ENCODE measurements at places on chromosomes 1 and 21. TPM values are rescaled to one million over a fixed set of nuclear protein-coding genes. Genes with fewer than 3 reads are reported as not detected.

Gene AMIGO1
- 0.64 TPM for total RNA-seq

Gene CELA2A
- 0.72 TPM for total RNA-seq

Gene RPTN
- not detected for total RNA-seq

Gene ANKRD45
- total RNA-seq = not detected

Gene UBL4B
- total RNA-seq = not detected

Gene TMEM269
- 0.13 TPM for total RNA-seq

Gene FOXO6
- 2.5 TPM for total RNA-seq

Gene ARTN
- total RNA-seq = 0.49 TPM

DNA sequence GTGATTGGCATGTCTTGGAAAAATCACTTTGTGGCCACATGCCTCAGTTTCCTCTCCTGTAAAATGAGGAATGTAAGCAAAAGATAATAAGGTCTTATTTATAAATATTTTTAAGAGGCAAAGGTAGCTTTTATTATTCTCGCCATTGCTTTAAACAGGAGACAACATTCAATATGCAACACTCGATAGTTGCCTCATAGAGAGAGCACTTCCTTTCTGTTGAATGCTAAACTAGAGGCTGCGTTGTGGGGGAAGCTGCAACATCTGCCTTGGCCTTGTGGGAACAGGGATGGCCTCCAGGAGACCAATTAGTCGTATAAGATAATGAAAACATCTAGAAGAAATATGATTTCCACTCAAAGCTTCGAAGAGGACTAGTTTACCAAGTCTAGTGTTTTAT is 3.5 kb downstream of the OSCP1 start:
- peaks cover 3% of the 10 kb centered on the region for H3K4me1 ChIP-seq
- no peak overlapping the region for H3K4me3 ChIP-seq
- H3K36me3 ChIP-seq = no peaks in the 10 kb centered on the region
- H3K27ac ChIP-seq = no peak overlapping the region

DNA sequence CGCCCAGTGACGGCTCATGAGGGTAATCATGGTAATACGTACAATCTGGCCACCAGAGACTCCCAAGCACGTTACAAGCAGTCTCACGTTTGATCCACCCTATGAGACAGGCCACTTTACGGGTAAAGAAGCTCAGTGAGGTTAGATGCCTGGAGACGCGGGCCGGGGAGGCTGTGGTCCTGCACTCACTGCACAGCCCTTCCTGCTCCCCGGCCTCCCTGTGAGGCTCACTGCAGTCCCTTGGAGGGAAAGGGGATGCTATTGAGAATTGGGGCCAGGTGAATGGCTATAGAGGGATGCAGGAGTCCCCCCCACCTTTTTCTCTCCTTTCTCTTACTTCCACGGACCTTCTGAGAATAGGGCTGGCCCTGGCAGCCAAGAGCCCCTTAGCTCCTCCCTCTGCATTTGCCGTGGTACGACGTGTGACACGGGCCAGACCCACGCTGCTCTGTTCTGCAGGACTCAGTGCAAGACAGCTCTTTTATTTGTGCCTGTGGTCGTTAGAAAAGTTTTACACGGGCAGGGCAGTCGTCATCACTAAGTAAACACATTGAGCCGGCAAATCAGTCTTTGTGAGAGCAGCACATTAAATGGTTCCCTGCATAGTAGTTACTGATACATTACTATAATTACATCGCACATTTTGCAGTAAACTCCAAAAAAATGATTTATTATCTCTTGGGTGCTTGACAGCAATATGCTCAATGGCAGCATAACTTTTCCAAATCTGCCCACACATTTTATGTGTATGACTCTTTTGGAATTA is 18.8 kb downstream of the KIF26B start:
- no peaks in the 10 kb centered on the region for H3K27me3 ChIP-seq
- H3K4me3 ChIP-seq = no peak overlapping the region
- H3K27ac ChIP-seq = no peak overlapping the region
- peaks cover 6% of the 10 kb centered on the region for H3K4me1 ChIP-seq
- no peaks in the 10 kb centered on the region for H3K36me3 ChIP-seq

- H3K27ac ChIP-seq = no peak overlapping the region
- H3K4me3 ChIP-seq = no peak overlapping the region
- H3K36me3 ChIP-seq = no peaks in the 10 kb centered on the region
- DNase-seq = no peak
Measured at GRCh38 chr1:193794239-193794638, 607.8 kb upstream of the B3GALT2 start.

- H3K27me3 ChIP-seq = no peaks in the 10 kb centered on the region
- H3K4me1 ChIP-seq = peaks cover 14% of the 10 kb centered on the region
- peaks cover 3% of the 10 kb centered on the region for H3K36me3 ChIP-seq
- H3K4me3 ChIP-seq = no peak overlapping the region
- DNase-seq = no peak
- H3K27ac ChIP-seq = no peak overlapping the region
Measured at GRCh38 chr1:112540226-112540794, 31.5 kb downstream of the WNT2B start.

DNA sequence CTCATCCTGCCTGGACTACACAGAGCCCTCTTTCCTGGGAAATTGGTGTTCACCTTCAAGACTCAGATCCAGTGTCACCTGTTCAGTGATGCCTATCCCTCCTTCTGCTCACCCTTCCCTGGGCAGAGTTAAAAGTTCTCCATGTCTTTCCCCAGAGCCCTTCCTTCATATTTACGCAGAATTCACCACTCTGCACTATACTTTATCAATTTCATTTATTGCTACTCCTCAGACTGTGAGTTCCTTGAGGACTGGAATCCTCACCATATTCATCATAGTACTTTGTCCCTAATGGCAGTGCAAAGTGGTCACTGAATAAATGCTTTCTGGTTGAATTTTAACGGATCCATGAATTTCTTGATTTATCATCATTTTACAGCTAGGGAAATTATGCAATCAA is 300.0 kb downstream of the CHRM3 start:
- H3K27ac ChIP-seq = no peak overlapping the region
- no peak for DNase-seq
- no peak overlapping the region for H3K4me3 ChIP-seq
- H3K36me3 ChIP-seq = no peaks in the 10 kb centered on the region

DNA sequence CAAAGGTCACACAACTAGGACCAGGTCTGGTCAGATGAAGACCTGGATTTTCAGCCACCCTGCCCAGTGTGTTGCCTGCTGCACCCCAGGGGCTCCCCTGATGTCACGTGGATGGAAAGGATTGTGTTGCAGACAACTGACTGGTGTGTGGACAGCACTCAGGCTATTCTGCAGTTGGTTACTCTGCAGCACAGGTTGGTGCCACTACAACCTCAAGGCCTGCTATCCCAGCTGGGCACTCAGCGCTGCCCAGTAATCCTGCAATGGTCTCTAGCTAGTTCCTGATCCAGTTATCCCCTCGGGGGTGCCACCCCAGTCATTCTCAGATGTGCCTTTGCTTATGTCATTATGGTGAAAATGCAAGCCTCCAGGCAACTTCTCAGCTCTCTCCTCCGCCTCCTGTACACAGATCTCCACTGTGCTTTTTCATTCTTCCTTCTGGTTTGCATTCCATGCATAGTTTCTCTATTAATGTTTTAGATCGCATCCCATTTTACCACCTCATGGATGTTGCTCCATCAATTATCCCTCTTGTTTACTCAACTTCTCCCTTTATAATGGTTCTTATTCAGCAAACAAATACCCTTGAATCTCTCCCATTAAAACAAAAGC is 503.2 kb upstream of the CAMK1G start:
- H3K4me3 ChIP-seq = no peak overlapping the region
- H3K27me3 ChIP-seq = no peaks in the 10 kb centered on the region
- H3K27ac ChIP-seq = no peak overlapping the region
- no peaks in the 10 kb centered on the region for H3K36me3 ChIP-seq

GRCh38 chr1:6625584-6626149 is 999 bp downstream of the THAP3 start:
- peak overlapping the region; percentile 69 for H3K27ac ChIP-seq
- DNase-seq = no peak
- peaks cover 32% of the 10 kb centered on the region for H3K4me1 ChIP-seq
- H3K36me3 ChIP-seq = peaks cover 2% of the 10 kb centered on the region
- H3K27me3 ChIP-seq = no peaks in the 10 kb centered on the region
- peak overlapping the region; percentile 79 for H3K4me3 ChIP-seq

- H3K36me3 ChIP-seq = no peaks in the 10 kb centered on the region
- no peaks in the 10 kb centered on the region for H3K4me1 ChIP-seq
- no peaks in the 10 kb centered on the region for H3K27me3 ChIP-seq
- no peak overlapping the region for H3K27ac ChIP-seq
- H3K4me3 ChIP-seq = no peak overlapping the region
Measured at GRCh38 chr1:27379564-27380122, 3.5 kb downstream of the CD164L2 start.

- H3K4me1 ChIP-seq = no peaks in the 10 kb centered on the region
- no peak overlapping the region for H3K4me3 ChIP-seq
- H3K27me3 ChIP-seq = peaks cover 5% of the 10 kb centered on the region
- H3K36me3 ChIP-seq = no peaks in the 10 kb centered on the region
Measured at GRCh38 chr21:37917612-37918011, 1.4 kb upstream of the KCNJ6 start.

- no peaks in the 10 kb centered on the region for H3K27me3 ChIP-seq
- H3K4me3 ChIP-seq = no peak overlapping the region
- peaks cover 52% of the 10 kb centered on the region for H3K4me1 ChIP-seq
- no peak for DNase-seq
Measured at GRCh38 chr1:2532485-2533160, 2.6 kb upstream of the HES5 start.

DNA sequence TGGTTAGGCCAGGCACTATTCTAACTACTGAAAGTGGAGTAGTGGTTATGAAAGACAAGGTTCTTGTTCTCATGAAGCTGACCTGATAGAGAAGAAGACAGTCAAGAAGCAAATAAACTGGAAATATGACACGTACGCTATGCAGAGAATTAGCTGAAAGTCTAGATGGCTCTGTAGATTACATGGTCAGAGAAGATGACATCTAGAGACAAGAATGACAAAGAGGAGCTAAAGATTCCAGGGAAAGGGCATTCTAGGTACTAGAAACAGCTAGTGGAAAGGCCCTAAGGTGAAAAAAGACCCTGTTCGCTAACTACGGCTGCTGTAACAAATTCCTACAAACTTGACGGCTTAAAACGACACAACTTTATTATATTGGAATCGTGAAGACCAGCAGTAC is 68.0 kb upstream of the NRIP1 start:
- no peak for DNase-seq
- no peak overlapping the region for H3K27ac ChIP-seq
- H3K36me3 ChIP-seq = no peaks in the 10 kb centered on the region
- no peaks in the 10 kb centered on the region for H3K27me3 ChIP-seq
- no peaks in the 10 kb centered on the region for H3K4me1 ChIP-seq

GRCh38 chr1:157806431-157807149 is 13.3 kb downstream of the FCRL1 start:
- no peaks in the 10 kb centered on the region for H3K36me3 ChIP-seq
- H3K4me3 ChIP-seq = no peak overlapping the region
- peaks cover 4% of the 10 kb centered on the region for H3K27me3 ChIP-seq
- H3K4me1 ChIP-seq = no peaks in the 10 kb centered on the region

GRCh38 chr1:214446772-214447556 is 104.4 kb downstream of the PTPN14 start:
- H3K27ac ChIP-seq = peak overlapping the region; percentile 98
- H3K36me3 ChIP-seq = peaks cover 5% of the 10 kb centered on the region
- peak overlapping the region; percentile 32 for H3K4me3 ChIP-seq
- H3K27me3 ChIP-seq = no peaks in the 10 kb centered on the region

GRCh38 chr21:19130379-19131028 is 726.9 kb upstream of the TMPRSS15 start:
- no peak for DNase-seq
- no peak overlapping the region for H3K27ac ChIP-seq
- H3K4me1 ChIP-seq = no peaks in the 10 kb centered on the region
- no peaks in the 10 kb centered on the region for H3K36me3 ChIP-seq

GRCh38 chr1:153428791-153429190 is 12.5 kb downstream of the S100A7A start:
- DNase-seq = no peak
- H3K36me3 ChIP-seq = no peaks in the 10 kb centered on the region
- no peaks in the 10 kb centered on the region for H3K4me1 ChIP-seq
- H3K27ac ChIP-seq = no peak overlapping the region

GRCh38 chr1:12601700-12602658 is 16.0 kb downstream of the DHRS3 start:
- peak overlapping the region; percentile 96 for H3K27ac ChIP-seq
- H3K27me3 ChIP-seq = no peaks in the 10 kb centered on the region
- no peaks in the 10 kb centered on the region for H3K36me3 ChIP-seq
- no peak overlapping the region for H3K4me3 ChIP-seq
- peaks cover 86% of the 10 kb centered on the region for H3K4me1 ChIP-seq

GRCh38 chr1:178684542-178685000 is 40.5 kb upstream of the RALGPS2 start:
- no peaks in the 10 kb centered on the region for H3K36me3 ChIP-seq
- DNase-seq = peak; percentile 56
- H3K4me1 ChIP-seq = no peaks in the 10 kb centered on the region
- no peak overlapping the region for H3K27ac ChIP-seq

DNA sequence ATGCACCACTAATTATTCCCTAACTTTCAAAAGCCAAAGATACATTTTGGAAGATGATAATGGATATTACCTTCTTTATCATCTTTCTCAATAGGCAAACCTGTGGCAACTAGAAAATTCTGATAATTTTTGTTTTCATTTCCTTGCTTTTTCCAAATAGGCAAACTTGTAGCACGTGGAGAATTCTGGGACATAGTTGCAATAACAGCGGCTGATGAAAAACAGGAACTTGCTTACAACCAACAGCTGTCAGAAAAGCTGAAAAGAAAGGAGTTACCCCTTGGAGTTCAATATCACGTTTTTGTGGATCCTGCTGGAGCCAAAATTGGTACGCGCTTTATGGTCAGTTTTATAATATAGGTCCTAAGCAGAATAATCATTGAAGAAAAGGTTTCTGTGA is 1.5 kb downstream of the FPGT start:
- H3K4me3 ChIP-seq = no peak overlapping the region
- no peaks in the 10 kb centered on the region for H3K27me3 ChIP-seq
- H3K27ac ChIP-seq = no peak overlapping the region
